ENCODE measurements at places on chromosomes 4 and X.

DNA sequence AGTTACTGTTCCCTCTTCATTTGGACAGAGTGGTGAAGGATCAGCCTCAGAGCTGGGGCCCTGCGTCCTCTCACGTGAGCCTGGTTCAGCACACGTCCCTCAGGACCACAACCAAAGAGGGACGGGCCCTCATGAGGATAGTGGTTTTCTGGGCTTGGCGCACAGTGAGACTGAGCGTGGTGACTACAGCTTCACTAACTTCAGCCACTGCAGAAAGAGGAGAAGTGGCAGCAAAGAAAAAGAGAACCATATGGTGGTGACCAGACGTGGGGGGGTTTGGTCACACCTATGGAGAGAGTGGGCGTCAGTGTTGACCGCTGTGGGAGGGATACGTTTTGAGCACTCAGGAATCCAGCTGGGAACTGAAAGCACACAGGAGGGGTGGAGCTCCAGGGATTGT lies 21.8 kb upstream of the TNIP3 start:
- no peak for DNase-seq

- peak; percentile 63 for DNase-seq
These were observed 49.4 kb downstream of the RPS6KA3 start for GRCh38 chrX:20217271-20217670.

- DNase-seq, result no peak
These were observed 355.8 kb upstream of the BOD1L1 start for GRCh38 chr4:13983189-13983790.

- no peak for DNase-seq
These were observed 29.0 kb downstream of the NKX3-2 start for GRCh38 chr4:13515268-13515667.

DNA sequence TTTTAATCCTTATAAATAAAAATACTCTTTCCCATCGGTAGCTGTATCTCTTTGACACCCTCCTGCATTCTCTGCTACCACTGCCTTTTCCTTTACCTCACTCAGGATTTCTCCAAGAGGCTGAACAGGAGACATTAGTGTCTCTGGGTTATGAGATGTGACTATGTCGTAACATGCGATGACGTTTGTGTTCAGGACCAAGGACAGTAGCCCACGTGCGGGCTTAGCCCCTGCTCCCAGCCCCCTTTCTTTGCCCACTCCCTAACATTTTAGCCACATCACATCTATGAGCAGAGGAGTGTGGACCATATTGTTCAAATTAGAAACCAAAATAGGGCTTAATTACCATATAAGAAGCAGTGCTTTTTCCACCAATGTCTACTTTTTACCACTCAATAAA lies 369.3 kb downstream of the FBXW7 start:
- peak; percentile 37 for DNase-seq

All from hematopoietic multipotent progenitor cell treated with erythropoietin and hydrocortisone succinate and interleukin-3 and kit ligand, for 4 days (in vitro differentiated cells).